Left ventricle myocardium superior (tissue), 1 donor: ENCODE measurements at places on chromosomes 7 and 10. TPM values are rescaled to one million over a fixed set of nuclear protein-coding genes. Genes with fewer than 3 reads are reported as not detected.
A peak's percentile ranks its signal among the peaks of the same experiment; 100 is the strongest.

Gene C10orf95
- total RNA-seq, result not detected

- DNase-seq, result peak; percentile 29
Measured at GRCh38 chr7:37248396-37248861, 200.2 kb downstream of the ELMO1 start.

- no peak for DNase-seq
Measured at GRCh38 chr7:145893925-145894535, 222.6 kb upstream of the CNTNAP2 start.

DNA sequence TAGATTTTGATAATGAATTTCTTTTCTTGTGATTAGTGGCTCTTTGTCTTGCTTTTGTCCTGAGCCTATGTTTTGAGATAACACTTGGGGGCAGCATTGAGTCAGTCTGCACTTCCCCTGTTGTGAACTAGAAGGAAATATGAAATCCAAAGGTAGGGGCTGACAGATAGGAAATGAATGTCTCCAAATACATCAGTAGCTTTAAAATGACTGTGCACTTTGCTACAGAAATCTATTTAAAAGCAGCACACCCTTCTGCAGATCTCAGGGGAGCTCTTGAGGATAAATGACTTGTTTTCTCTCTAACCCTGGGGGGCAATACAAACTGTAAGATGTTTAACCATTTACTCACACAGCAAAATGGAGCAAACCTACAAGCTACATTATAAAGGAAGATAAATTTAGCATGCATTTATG, 176.0 kb upstream of the MYO3A start:
- DNase-seq, result no peak

Gene IRF5
- 2.9 TPM for total RNA-seq

- no peak for DNase-seq
Measured at GRCh38 chr7:47087866-47088265, 494.0 kb downstream of the TNS3 start.

- no peak for DNase-seq
Measured at GRCh38 chr10:93417921-93418320, 64.2 kb downstream of the MYOF start.

GRCh38 chr7:55426676-55427075, 61.5 kb downstream of the LANCL2 start:
- DNase-seq, result no peak

GRCh38 chr7:33250421-33250871, 121.1 kb downstream of the BBS9 start:
- DNase-seq, result no peak

GRCh38 chr7:17632384-17632783, 307.9 kb downstream of the SNX13 start:
- DNase-seq, result no peak

Gene ERVW-1
- total RNA-seq, result not detected

Gene OR6V1
- not detected for total RNA-seq

GRCh38 chr10:124302951-124303505, 115.7 kb downstream of the OAT start:
- no peak for DNase-seq

GRCh38 chr7:155785536-155785935, 26.7 kb downstream of the SHH start:
- no peak for DNase-seq

- no peak for DNase-seq
Measured at GRCh38 chr7:152133804-152134203, 108.3 kb downstream of the GALNT11 start.

Gene TRUB1
- total RNA-seq, result 13.8 TPM

DNA sequence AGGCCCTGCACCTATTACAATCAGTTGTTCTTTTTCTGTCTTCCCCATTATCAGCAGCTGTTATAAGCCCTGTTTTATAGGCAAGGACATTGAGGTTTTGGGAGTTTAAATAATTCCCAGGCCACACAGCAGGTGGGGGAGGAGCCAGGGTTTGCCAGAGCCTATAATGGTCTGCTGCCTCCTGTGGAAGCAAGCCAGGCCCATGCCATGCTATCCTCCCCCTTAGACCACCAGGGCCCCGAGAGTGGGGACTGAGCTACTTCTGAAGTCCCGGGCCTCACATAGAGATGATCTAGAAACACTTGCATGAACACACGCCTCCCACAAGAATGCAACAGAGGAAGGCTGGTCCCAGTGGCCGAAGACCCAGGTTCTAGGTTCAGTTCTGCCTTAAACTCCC, 141.7 kb downstream of the SH3PXD2A start:
- peak; percentile 22 for DNase-seq

- peak; percentile 84 for DNase-seq
Measured at GRCh38 chr7:77855371-77856083, 57.0 kb downstream of the PHTF2 start.

DNA sequence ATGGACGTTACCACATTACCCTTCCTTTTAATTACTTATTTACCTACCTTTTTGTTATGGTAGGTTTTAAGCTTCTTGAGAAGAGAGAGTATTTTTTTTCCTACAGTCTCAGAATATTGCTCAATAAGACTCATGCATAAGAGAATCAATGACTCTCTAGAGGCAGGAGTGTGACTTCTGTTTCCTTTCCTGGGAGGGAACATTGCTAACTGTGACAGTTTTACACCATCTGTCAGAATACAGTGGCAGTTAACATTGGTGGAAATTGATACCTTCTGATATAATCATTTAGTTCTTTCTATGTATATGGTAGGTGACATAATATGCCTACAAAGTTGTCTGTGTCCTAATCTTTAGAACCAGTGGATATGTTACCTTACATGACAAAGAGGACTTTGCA, 348.7 kb upstream of the POT1 start:
- no peak for DNase-seq

Gene ALDH18A1
- 12.1 TPM for total RNA-seq

Gene RPEL1
- total RNA-seq, result not detected

Gene LDB3
- 1,459 TPM for total RNA-seq

GRCh38 chr7:94355454-94355853, 39.2 kb upstream of the COL1A2 start:
- DNase-seq, result no peak

DNA sequence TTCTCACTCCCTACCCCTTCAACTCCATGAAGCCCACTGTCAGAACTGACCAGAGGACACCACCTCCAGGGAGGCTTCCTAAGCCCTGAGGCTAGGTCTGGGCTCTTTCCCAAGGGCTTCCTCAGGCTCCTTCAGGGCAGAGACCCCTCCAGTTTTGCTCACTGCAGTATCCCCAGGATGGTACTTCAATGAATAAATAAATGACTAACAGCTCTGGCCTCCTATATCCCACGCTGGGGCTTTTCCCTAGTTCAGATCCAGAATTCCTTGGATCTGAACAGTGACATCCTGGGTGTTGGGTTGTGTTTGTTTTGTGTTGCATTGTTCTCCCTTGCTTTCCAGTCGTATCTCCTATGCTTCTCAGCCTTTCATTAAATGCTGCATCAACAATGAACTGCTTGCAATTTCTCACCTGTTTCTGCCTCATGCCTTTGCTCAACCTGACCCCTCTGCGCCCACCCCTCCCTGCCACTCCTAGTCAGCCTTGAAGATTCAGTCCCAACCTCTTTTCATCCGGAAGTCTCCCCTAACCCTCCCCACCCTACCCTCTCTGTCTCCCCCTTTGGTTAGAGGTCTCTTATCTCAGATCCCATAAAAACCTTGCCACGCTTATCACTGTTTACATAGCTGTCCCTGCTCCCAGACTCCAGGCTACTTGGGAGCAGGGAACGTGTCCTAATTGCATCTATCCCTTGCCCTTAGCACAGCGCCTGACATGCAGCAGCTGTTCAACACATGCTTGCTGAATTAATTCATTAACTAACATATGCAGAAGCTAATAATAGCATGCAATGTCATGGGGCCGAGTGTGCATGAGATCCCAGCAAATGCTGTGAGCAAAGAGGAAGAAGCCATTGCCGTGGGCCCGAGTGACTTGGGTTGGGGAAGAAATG, 41.7 kb downstream of the PPP1R3C start:
- peak; percentile 70 for DNase-seq

DNA sequence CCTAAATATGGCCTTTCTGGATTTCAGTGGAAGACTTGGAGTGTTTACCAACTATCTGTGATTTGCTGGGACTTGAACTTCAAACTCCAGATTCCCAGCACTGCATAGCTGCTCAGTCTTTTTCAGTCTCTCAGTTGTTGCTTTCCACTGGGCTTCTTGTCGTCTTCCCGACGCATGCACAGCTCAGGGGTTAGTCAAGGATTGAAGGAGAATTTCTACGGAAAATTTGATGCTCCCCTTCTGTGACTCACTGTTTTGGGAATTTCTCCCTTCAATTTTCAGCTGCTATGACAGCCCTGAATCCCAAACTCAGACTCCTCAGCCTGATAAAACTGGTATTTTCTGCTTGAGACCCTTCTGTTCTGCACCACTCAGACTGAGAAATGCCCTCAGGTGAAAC, 91.7 kb downstream of the CYP26A1 start:
- DNase-seq, result no peak

DNA sequence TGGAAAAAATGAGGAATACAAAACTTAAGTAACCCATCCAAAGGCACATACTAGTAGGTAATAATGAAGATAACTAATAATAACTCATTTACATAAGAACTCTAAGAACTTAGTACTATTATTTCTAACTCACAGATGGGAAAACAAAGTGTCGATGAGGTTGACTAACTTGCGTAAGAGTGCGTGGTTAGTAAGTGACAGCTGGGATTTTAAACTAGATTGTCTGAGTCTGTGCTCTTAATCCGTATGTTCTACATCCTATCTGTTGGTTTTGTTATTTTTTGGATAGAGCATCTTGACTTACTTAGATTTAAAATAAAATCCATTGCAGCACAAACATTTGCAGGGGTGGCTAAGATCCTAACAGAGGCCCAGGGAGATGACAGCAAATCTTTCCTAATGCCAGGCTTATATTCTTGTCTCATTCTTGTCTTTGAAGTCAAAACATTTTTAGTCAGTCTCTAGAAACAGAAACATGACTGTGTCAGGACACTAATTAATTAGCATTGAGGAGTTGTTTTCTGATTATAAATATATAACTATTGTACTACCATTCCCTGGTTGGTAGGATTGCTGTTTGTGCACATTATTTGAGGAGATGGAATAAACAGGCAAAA, 11.7 kb downstream of the RPA3 start:
- no peak for DNase-seq

- DNase-seq, result no peak
Measured at GRCh38 chr10:126098226-126098581, 201.8 kb downstream of the FANK1 start.

Gene H2BK1
- not detected for total RNA-seq

DNA sequence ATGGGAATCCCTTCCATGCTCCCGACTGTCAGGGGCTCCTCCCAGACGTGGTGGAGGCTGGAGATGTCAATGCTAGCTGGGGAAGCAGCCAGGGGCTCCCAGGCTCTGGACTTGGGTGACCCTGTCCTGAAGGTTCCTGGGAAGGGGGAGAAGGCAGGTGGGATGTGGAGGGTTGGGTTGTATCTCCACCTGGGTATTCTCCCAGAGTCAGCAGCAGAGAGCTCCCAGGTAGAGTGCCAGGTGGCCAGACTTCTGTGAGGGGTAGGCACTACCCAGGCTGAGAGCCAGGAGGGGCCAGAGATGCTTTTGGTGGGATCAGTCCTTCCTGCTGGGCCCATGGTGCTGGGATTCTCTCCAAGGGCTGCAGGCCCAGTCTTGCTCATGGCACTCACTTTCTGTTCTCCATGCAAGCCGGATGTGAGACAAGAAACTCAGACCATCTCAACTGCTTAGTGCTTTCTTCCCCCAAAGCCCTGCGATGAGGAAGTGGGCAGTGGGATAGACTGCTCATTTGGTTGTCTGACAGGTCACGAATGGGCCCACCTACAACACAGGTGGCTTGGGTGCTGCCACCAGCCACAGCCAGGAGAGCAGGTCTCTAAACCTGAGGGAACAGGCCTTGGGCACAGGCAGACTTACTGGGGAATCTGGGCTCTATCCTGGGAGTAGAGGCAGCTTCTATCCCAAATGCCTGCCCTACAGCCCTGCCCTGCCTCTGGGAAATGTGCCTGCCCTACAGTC, 52.5 kb upstream of the CAMK2B start:
- DNase-seq, result no peak

GRCh38 chr7:69060516-69060915, 537.8 kb upstream of the AUTS2 start:
- no peak for DNase-seq

DNA sequence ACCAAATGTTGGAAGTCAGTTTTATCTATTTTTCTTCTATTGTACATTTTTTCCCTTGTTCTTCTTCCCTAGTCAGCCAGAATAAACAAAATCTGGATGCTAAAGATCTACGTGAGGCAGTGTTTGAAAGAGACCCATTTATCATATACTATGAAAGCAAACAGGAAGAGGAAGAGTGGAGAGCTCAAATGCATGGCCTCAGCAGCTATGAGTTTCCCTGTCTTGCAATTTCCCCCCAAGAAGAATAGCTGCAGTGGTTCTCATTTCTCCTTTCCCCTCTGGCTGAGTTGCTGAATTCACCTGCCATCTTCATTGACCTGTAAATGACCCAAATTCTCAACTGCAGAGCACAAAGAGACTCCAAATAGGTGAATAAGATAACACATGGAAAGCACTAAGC, 347.1 kb upstream of the NRP1 start:
- no peak for DNase-seq

DNA sequence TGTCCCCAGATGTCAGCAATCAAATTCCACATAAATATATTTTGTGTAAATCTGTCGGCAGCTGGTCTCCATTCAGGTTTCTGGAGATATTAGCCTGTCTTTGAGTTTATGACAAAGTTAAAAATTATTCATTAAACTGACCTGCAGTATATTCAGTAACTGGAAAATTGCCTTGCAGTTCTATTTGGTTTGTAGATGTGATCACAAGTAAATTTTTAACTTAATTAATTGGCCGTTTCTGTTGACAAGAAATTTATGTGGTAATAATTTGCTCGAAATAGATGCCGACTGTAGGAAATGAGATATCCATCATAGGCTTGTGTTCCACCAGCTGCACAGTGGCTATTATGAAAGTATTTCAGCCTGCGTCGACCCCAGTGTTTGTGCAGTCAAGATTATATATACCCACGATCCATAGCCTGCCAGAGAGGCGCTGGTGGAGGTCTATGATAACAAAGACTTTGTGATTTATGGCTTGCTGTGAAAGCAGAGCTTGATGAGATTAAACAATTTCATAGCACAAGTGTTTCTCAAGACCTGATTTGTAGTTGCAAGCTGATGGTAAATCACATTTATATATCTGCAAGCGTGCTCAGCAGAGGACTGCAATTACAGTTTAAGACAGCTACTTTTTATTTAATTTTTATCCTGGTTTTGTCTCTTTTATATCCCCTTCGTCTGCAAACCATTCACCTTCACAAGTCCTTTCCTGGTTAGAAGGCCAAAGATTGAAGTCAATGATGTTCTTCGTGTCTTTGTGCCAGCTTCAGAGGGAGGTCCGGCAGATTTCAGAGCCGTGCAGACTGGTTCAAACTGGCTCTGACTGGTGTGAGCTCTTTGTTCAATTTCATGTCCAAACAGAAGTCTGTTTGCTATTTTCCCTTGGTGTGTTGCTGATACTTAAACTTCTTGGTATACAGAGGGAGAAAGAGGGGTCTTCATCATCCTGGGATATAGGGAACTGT, 850.9 kb downstream of the LRMDA start:
- no peak for DNase-seq

DNA sequence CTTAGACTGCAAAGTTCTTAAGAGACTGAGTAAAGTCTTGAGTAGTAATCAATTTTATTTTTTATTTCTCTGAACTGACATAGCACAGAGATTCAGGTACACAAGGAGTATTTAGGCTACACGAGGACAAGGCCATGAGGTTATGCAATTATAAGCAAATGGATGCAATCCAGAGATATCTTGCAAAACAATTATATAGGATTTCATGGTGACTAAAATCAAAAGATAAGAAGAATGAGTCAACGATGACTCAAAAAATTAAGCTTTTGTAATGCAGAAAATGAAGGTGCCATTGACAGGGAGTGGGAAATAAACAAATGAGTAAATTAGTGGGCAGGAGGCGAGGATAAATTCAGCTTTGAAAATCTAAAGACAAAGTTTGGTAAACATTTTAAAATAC, 66.7 kb upstream of the MYO3A start:
- no peak for DNase-seq
